Left lung (tissue), 14 donors: ENCODE measurements at places on chromosomes 3 and 15. TPM values are rescaled to one million over a fixed set of nuclear protein-coding genes. Genes with fewer than 3 reads are reported as not detected.

GRCh38 chr3:156259896-156260295 is 139.5 kb downstream of the KCNAB1 start:
- no peak for DNase-seq

DNA sequence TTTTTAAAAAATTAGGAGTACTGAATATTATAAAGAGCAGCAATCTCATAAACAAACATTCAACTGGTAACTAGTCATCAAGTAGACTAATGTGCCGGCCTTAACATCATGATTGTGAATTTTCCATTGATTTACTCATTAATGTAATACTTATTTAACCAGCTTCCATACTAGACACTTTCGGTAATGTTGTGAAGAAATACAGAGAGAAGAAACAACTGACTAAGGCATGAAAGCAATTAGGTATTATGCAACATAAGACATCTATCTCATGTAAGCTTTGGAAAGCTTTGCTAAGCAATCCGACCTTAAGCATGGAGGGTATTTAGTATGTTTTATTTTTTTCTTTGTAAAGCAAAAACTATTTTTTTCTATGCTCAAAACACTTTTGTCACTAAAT is 108.0 kb downstream of the IL1RAP start:
- DNase-seq = no peak

VPS33B gene
- 16.7 TPM for polyA plus RNA-seq

DNA sequence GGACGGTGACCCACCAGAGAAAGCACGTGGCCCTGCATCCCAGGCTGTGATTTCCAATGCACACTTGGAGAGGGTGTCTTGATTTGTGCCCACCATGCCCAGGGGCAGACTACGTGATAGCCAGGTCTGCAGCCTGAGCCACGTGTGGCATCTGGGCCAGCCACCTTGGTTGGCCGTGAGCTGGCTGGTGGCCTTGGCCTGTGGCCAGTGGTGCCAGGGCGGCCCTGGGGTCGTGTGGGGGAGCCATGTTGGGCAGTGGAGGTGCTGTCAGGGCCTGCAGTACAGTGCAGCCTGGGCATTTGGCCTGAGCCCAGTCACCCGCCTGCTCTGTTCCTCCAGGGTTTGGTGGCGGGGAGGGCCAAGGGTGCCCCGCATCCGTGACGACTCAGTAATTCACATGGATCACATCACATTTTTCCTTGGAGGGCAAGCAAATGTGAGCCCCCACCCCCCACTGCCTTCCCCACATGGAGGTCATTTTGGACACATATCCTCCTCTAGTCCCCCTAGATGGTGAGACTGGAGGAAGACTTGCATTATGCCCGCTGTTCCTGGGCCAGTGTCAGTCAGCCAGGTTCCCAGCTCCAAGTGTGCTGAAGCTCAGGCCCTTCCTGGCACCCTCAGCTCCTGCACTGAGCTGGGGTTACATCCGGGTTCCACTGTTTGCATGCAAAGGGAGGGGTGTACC is 201.4 kb downstream of the UBE3A start:
- DNase-seq = no peak

DNA sequence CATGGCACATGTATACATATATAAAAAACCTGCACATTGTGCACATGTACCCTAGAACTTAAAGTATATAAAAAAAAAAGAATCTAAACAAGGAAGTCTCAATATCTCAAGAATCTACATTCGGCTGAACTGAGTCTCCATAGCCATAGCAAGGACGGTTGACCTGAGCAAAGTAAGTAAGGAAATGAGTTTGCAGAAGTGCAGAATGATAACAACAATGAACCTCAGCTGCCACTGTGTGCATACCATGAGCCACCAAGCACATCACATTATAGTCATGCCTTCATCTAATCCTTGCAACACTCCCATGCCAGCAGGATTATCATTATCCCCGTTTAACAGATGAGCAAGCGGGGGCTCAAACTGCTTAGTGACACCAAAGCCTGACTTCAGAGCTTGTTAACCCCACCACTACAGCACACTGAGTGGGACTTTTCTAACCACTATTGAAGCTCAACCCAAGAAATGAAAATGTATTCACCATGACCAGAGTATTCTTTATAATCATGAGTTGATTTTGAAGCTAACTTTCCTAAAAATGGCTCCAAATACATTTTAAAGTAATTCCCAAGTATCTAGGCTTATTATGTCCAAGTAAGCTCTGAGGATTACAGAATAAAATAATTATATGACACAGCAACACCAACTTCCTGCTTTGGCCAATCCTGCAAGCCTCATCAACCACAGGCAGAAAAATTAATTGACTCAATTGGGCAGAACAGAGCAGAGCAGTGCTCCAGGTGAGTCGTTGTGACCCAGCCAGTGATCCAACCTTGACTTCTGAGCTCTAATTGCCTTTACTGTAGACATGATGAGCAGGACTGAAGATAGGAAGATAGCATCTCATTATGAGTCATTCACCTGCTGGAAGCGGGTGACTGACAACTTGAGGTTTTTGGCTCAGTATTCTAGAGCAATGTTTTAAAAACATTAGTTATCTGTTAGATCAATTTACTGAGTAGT is 47.3 kb upstream of the IL12A start:
- no peak for DNase-seq

XCR1 gene
- 0.07 TPM for polyA plus RNA-seq

WHAMM gene
- polyA plus RNA-seq = 15.8 TPM

DNA sequence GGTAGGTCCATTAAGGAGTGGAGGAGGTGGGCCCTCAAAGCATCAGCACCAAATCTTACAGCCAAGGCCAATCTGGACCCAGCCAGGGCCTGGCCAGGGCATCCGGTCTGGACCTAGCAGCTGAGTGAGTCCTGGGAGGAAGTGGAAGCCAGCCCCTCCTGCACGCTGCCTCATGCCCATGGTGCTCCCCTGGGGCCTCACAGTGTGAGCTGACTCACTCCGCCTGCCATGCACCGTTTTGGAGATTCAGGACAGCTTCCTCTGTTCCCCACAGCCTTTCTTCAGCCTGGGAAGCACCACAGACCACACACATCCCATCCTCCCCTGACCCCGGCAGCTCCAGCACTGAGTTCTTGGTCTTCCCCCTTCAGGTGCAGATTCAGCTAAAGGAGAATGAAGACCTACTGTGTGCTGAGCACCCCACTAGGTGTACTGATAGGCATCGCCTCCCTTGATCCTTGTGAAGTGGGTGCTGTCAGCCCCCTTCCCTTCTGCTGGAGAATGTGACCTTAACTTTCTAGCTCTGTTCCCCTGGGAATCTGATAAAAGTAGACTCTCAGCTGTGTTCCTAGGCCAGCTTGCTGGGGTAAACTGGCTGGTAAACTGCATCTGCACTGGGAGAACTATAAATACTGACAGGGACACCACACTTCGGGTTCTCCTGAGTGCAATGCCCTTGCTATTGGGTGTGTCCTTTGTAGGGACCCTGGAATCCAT is 36.8 kb upstream of the SEC13 start:
- DNase-seq = no peak

ADAMTS7 gene
- 37.7 TPM for polyA plus RNA-seq

DNA sequence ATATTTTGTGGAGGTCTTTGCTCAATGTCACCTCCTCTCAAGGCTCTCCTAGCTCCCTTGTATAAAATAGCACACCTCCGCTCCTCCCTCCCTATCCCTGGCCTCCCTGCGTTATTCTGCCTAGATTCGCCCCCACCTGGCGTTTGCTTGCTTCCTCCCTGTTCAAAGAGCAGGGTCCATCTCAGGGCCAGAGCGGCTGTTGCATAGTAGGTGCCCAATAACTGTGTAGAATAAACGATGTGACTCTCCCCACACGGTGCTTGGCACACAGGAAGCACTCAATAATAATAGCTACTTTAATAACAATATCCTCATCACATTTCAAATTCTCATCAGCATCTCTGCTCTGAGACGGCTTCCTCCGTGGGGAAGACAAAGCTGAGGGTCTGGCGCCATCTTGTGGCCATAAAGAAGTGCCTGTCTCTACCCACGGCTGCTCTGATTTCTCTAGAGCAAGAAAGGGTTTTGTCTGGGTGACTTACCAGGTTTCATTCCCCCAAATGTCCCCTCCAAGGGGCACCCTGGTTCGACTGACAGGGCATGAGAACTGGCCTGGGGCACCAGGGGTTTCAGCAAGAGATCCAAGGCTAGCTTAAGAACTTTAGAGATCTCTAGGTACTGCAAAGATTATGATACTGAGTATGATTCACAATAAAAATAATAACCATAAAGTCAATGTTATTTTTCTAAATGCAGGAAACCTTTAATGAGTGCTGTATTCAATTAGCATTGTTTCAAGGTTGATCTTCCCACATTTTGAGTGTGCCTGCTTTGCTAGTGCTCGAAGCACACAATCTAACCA is 16.1 kb downstream of the CD276 start:
- no peak for DNase-seq

DNA sequence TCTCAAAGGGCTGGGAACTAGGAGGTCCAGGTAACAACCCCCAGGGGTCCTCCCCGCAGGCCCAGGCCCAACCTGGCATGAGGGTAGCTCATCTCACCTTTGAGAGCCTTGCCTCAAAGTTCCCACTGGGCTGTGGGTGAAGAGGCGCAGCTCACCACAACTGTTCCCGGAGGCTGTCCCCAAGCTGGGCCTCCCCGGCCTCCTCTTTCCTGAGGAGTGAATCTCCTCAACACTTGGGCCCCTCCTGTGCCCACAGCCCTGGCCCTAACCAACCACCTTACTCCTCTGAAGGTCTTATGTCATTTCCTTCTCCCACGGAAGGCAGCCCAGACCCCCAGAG is 27.5 kb upstream of the CORO2B start:
- DNase-seq = no peak

DNA sequence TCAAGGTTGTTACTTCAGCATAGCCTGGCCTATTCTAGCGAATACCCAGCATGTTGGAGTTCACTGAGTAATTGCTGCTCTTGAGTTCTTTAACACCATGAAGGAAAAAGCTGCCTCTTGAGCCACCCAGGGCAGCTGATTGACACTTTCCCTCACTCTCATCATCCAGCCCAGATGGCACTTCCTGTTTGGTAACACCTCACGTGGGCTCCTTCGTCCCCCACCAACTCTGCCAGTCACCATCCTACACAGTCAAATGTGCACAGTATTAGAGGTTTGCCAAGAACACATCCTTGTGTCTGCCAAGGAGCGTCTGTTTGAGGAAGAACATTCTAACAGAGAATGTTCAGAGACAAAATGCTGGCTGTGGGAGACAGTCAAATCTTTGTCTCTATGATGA is 266.3 kb downstream of the RPLP1 start:
- no peak for DNase-seq

DNA sequence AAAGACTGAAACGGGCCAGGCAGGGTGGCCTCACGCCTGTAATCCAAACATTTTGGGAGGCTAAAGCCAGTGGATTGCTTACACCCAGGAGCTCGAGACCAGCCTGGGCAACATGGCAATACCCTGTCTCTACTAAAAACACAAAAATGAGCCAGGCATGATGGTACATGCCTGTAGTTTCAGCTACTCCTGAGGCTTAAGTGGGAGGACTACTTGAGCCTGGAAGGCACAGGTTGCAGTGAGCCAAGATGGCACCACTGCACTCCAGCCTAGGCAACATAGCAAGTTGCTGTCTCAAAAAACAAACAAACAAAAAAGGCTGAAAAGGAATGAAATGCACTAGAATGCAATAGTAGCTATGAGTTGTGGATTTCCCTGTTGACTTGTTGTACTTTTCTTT is 94.7 kb downstream of the STAG1 start:
- DNase-seq = no peak

- no peak for DNase-seq
Observed at GRCh38 chr3:175965036-175965435, 1105.9 kb downstream of the NAALADL2 start.

BFSP2 gene
- not detected for polyA plus RNA-seq

- no peak for DNase-seq
Observed at GRCh38 chr15:73981761-73982221, 10.3 kb downstream of the STOML1 start.

DNA sequence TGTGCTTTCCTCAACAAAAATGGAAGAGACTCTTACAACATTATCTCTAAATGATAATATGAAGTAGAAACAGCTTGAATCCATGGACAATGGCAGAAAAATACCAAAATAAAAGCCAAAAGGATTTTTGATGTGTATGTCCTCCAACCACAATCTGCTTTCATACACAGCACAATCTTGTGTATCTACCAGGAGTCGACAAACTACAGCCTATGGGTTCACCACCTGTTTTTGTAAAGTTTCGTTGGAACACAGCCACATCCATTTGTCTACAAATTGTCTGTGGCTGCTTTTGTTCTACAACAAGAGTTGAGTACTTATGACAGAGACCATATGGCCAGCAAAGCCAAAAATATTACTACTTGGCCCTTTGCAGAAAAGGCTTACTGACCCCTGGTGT is 88.7 kb upstream of the UBE2E2 start:
- peak; percentile 81 for DNase-seq

CAV3 gene
- polyA plus RNA-seq = 0.54 TPM

DMXL2 gene
- 68.2 TPM for polyA plus RNA-seq

- DNase-seq = no peak
Observed at GRCh38 chr3:40116478-40117177, 192.9 kb upstream of the EIF1B start.

GRCh38 chr3:192914848-192915247 is 2.8 kb downstream of the MB21D2 start:
- DNase-seq = no peak

- DNase-seq = no peak
Observed at GRCh38 chr3:29057326-29057725, 223.5 kb upstream of the RBMS3 start.

- DNase-seq = no peak
Observed at GRCh38 chr3:36447061-36447460, 66.8 kb downstream of the STAC start.

DNA sequence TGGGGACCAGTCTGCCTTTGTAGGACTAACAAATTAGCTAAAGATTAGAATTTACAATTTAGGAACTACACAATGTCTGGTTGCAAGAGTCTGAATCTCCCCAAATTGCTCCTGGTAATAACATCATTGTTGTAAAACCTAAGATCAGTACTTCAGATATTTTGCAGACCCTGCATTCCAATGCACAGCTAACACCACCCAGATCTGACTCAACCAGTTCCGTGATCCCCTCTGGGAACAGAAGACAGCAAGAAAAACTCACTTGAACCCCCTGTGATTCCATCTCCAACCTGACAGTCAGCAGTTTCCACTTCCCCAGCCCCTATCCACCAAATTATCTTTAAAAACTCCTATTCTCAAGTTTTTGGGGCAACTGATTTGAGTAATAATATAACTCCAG is 201.9 kb upstream of the ARPP21 start:
- no peak for DNase-seq

DNA sequence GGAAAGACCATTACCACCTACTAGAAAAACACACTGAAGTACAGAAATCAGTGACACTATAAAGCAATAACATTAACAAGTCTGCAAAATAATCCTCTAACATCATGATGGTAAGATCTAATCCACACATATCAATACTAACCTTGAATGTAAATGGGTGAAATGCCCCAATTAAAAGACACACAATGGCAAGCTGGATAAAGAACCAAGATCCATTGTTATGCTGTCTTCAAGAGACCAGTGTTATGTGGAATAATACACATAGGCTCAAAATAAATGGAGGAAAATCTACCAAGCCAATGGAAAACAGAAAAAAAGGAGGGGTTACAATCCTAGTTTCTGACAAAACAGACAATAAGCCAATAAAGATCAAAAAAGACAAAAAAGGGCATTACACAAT is 13.5 kb downstream of the OR5K3 start:
- DNase-seq = no peak
